ENCODE measurements at places on chromosomes 5 and 9.
A peak's percentile ranks its signal among the peaks of the same experiment; 100 is the strongest.

DNA sequence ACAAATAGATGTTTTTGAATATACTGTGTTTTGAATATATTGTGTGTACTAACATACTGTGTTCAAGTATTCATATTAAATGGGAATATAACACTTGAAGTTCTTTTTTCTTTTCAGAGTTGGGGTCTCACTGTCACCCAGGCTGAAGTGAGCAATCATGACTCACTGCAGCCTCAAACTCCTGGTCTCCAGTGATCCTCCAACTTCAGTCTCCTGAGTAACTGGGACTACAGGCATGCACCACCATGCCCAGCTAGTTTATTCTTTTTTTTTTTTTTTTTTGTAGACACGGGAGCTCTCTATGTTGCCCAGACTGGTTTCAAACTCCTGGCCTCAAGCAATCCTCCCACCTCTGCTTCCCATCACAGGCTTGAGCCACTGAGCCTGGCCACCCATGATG is 23.2 kb upstream of the AUH start:
- no peaks in the 10 kb centered on the region for H3K27me3 ChIP-seq
- H3K36me3 ChIP-seq: no peaks in the 10 kb centered on the region
- H3K4me1 ChIP-seq: no peaks in the 10 kb centered on the region
- no peak overlapping the region for H3K4me3 ChIP-seq
- DNase-seq: no peak

GRCh38 chr5:27963050-27963783 is 924.8 kb upstream of the CDH9 start:
- H3K27ac ChIP-seq: no peak overlapping the region
- no peak for DNase-seq
- no peaks in the 10 kb centered on the region for H3K27me3 ChIP-seq
- no peak overlapping the region for H3K4me3 ChIP-seq

DNA sequence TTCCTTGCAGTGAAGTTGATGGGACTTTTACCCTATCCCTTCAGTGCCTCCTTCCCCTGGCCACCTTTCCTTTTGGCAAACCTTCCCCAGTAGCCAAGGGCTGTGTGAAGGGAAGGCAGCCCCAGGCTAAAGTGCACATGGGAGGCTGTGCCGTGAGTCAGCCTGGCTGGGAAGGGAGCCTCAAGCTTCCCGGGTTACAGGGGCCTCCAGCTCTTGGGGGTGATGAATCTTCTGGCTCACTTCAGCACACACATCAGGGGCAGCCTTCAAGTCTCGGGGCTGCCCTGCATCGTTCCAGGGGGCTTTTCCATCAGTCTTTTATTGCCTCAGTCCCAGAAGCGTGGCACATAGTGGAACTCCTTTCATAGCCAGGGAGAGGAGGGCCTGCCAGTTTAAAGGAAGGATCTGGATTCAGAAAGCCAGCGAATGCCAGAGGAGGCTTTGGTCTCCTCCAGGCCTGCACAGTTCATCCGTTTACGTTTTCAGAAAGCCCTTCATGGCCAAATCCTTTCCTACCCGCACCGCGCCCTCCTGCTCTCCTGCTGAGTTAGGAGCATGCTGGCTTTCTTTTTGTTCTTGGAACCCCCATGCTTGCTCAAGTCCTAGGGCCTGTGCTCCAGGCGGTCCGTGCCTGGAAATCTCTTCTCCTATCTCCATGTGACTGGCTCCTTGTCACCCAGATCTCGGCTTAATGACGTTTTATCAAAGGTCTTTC is 134.8 kb upstream of the KLF4 start:
- no peak overlapping the region for H3K27ac ChIP-seq
- H3K4me1 ChIP-seq: no peaks in the 10 kb centered on the region
- H3K27me3 ChIP-seq: no peaks in the 10 kb centered on the region

- H3K27me3 ChIP-seq: no peaks in the 10 kb centered on the region
- no peaks in the 10 kb centered on the region for H3K36me3 ChIP-seq
Observed at GRCh38 chr9:77375956-77376532, 198.7 kb downstream of the VPS13A start.

DNA sequence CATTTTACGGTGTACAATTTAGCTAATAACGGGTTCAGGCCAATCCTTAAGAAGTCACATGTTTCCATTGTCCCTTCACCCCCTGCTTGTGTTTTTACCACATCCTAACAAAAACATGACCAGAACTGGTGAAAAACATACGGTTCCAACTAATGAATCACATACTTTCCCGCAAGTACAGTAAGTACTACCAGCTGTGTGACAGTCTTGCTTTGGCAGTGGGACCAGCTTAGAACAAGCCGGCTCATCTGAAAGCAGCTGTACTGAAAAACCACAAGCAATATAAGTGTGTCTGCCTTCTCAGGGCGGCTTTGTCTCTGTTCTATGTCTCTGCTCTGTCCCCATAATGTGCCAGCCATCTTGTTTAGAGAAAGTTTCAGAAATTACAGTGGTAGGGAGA is 242.5 kb downstream of the BNC2 start:
- H3K36me3 ChIP-seq: no peaks in the 10 kb centered on the region
- DNase-seq: no peak
- peak overlapping the region; percentile 62 for H3K27ac ChIP-seq
- H3K4me1 ChIP-seq: peaks cover 43% of the 10 kb centered on the region

Measured in tibial nerve (tissue), 4 donors.